Endothelial cell (in vitro differentiated cells): ENCODE measurements at places on chromosomes 6 and 20. TPM values are rescaled to one million over a fixed set of nuclear protein-coding genes. Genes with fewer than 3 reads are reported as not detected.

CLIC5 gene
- total RNA-seq = 10.9 TPM

- DNase-seq = no peak
Measured at GRCh38 chr6:82686719-82687118, 323.1 kb downstream of the TPBG start.

DNA sequence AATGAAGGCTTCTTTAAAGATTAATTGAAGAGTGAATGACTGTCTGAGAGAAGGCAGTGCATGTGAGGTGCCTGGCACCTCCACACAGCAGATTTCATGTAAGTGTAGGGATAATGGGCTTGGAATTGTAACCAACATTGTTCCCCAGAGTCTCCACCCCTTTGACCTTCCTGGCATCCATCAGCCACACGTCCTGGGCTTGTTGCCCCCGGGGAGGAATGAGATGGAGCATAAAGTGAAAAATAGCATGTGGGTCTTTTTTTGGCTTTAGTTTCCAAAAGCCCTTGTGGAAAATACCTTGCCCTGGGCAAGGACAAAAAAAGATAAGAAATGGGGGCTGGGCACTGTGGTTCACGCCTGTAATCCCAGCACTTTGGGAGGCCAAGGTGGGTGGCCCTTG lies 242.2 kb upstream of the ECI2 start:
- no peak for DNase-seq

MACROD2 gene
- 6.4 TPM for total RNA-seq

GRCh38 chr6:168358842-168359420 lies 39.4 kb upstream of the DACT2 start:
- DNase-seq = no peak

GABRR2 gene
- 0.36 TPM for total RNA-seq

GRCh38 chr20:53080969-53081871 lies 109.1 kb downstream of the TSHZ2 start:
- DNase-seq = no peak

GRCh38 chr6:107331409-107332386 lies 127.7 kb downstream of the PDSS2 start:
- DNase-seq = no peak

MLIP gene
- total RNA-seq = not detected

TGM3 gene
- total RNA-seq = not detected

RIPPLY2 gene
- not detected for total RNA-seq

GRCh38 chr6:157505912-157506491 lies 125.0 kb downstream of the ZDHHC14 start:
- DNase-seq = no peak

GRCh38 chr6:95185874-95186273 lies 391.5 kb upstream of the MANEA start:
- DNase-seq = no peak

MAPK14 gene
- 73.2 TPM for total RNA-seq

SPINT3 gene
- total RNA-seq = not detected

- DNase-seq = no peak
Measured at GRCh38 chr20:61301711-61302525, 49.9 kb downstream of the CDH4 start.

- DNase-seq = no peak
Measured at GRCh38 chr20:44543358-44543757, 21.5 kb upstream of the SERINC3 start.

LCA5 gene
- total RNA-seq = 3.6 TPM

NKX2-4 gene
- total RNA-seq = not detected

GRCh38 chr20:34254979-34255378 lies 13.8 kb downstream of the ASIP start:
- no peak for DNase-seq

DNA sequence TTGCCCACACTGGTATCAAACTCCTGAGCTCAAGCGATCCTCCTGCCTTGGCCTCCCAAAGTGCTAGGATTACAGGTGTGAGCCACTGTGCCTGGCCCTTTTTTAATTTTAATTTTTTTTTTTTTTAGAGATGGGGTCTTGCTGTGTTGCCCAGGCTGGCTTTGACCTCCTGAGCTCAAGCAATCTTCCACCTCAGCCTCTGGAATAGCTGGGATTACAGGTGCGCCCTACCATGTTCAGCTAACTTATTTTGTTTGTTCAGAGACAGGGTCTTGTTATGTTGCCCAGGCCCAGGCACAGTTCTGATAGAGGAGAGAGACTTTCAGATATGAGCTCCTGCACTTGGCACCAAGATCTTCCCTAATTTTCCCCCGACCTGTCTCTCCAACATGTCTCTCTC lies 8.1 kb downstream of the PSORS1C2 start:
- no peak for DNase-seq
